ENCODE measurements at places on chromosomes 1 and 21. TPM values are rescaled to one million over a fixed set of nuclear protein-coding genes. Genes with fewer than 3 reads are reported as not detected.

CRYBG2 gene
- under 0.01 TPM for total RNA-seq

PAQR6 gene
- 0.28 TPM for total RNA-seq

SLC44A3 gene
- total RNA-seq = 1.4 TPM

TSPEAR gene
- not detected for total RNA-seq

S100A2 gene
- 2.6 TPM for total RNA-seq

COL24A1 gene
- total RNA-seq = 0.43 TPM
